ENCODE measurements at places on chromosomes 1 and 21.

DNA sequence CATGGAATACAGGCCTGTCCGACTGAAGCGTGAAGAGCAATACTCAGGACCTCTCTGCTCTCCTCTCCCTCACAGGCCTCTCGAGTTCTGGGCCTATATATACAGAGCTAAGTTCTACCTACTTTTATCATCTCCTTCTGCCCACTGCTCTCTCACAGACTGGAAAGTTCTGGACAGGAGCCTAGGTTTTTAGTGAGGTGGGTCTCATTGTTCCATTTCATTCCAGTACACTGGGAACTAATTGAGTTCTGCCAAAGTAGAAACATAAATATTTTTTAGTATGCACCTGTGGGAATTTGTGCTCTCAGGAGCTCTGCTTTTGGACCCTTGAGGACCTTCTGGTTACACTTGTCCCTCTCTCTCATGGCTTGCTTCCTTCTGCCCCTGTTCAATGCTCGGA is at the start of gene TEDDM1:
TSS of gene TEDDM1 (minus strand) at position 101 of the 400 bp plus-strand sequence. CDS start 182 bp downstream, outside the sequence.
- no peak for DNase-seq

DNA sequence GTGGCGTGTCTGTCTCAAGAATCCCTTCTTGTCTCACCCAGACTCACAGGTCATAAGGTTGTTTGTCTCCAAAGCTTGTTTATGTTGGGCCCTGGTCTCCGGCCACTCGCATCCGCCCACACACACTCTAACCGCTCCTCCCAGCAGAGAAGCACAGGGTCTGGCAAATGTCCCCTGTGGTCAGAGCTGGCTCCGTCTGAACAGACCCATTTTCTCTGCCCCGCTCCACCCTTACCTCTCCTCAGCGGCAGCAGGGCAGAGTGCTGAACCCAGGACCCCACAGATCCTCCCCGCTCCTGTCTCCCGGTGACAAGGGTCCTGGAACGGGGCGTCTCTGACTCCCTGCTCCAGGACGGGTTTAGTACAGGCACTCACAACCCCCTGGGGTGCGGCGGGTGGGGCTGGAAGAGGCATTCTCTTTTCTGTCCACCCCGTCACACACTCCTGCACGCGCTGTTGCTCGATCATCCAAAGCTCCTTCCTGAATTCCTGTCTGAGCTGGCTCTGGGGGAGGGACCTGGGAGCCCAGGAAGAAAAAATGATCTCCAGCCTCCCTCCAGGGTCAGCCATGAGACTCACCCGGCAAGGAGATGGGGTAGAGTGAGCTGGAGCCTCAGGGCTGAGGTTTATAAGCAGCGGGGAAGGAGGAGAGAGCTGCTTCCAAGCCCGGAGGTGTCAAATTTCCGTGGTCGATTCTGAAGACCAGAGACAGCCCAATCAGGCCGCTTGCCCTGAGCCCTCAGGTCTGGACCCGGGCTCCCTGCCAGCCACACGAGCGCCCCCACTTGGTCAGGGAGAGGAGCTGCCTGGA is at the start of gene S100A13:
TSS of gene S100A13 (minus strand) at position 602 of the 811 bp plus-strand sequence. CDS start 1,033 bp downstream, outside the sequence.
- DNase-seq, result peak; percentile 90

DNA sequence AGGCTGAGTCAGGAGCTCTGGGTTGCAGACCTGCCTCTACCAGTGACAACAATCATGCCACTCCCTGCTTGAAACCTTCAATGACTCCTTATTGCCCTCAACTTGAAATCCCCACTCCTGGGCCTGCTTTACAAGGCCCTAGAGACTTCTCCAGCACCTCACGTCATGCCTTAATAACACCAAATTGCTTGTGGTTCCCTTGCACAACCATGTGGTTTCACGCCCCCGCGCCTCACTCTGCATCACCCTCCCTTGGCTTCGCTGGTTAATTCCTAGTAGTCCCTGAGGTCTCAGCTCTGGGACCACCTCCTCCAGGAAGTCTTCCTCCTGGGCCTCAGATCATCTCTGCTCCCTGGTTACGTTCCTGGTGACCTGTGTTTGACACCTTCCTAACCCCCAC is 33.0 kb downstream of the EPHA2 start:
- DNase-seq, result peak; percentile 81

DNA sequence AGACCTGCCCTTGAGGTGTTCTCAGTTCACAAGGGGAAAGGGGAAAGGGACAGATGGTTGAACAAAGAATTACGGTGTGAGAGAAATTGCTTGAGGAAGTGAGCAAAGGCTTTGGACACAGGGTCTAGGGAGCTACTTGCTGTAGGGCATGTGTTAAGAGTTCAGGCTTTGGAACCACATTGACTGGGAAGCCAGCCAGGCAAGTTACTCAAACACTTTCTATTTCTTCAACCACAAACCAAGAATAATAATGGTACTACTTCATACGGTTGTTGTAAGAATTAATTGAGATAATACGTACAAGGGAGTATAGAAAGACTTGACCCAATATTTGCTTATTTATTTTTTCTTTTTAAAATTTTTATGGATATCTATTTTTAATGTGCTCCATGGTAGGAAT is 26.6 kb downstream of the AK4 start:
- peak; percentile 62 for DNase-seq

DNA sequence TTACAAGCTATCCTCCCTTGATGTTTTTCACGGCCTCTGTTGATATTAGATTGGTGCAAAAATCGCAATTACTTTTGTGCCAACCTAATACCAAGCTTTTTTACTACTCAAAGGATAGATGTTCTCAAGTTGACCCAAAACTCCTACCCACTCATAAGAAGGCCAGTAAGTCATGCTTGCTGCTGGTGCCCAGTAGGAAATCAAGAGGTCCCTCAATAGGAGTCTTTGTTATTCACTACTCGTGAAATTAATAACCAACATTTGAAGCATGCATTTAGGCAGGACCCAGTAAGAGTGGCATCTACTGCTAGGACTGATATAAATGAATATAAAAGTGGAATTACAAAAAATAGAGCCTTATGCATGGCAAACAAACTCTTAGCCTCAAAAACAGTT is 52.6 kb downstream of the APP start:
- DNase-seq, result no peak

GRCh38 chr1:101028466-101028865 is 2.9 kb upstream of the DPH5 start:
- DNase-seq, result no peak

DNA sequence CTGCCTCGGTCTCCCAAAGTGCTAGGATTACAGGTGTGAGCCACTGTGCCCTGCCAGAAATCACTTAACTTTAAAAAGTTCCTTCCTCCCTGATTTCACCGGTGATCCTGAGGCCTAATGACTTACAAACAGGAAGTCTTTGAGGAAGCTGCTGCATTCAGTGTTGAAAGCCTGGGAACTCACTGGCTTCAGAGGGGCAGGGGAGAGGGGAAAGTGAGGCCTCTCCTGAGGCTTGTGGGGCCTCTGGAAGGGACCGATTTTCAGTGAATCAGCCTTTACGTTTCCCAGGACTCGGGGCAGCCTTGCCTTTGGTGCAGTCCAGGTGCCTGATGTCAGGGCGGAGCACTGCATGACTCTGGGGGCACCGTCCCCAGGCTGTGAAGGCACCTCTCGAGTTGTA is 30.1 kb upstream of the ARHGEF10L start:
- no peak for DNase-seq

Measured in AG08396 (cell line).